ENCODE measurements at places on chromosomes 7 and 10. TPM values are rescaled to one million over a fixed set of nuclear protein-coding genes. Genes with fewer than 3 reads are reported as not detected.

Gene COBL
- total RNA-seq = 60.6 TPM

GRCh38 chr10:77284797-77285196 is 352.8 kb downstream of the KCNMA1 start:
- no peaks in the 10 kb centered on the region for H3K4me1 ChIP-seq
- no peak overlapping the region for H3K4me3 ChIP-seq
- H3K27me3 ChIP-seq = peaks cover 3% of the 10 kb centered on the region
- no peak for DNase-seq

DNA sequence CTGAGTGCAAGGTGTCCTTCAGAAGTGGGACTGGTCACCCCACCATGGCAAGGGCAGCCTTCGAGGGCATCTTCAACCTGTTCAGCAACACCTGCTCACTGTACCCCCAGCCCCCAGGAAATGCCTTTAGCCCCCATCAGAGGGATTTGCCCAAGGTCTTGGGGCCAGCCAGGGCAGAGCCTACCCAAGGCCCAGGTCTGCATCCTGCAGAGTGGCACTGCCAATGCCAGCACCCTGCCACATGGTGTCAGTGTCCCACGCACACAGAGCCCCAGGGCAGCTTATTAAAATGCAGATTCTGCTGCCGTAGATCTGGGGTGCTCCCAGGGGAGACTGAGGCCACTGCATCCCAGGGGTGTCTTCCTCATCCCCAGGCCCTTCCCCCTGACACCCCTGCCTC is 106.2 kb upstream of the KCTD7 start:
- H3K36me3 ChIP-seq = no peaks in the 10 kb centered on the region
- no peak for DNase-seq
- H3K27ac ChIP-seq = no peak overlapping the region
- H3K27me3 ChIP-seq = no peaks in the 10 kb centered on the region

- H3K4me3 ChIP-seq = no peak overlapping the region
- no peaks in the 10 kb centered on the region for H3K4me1 ChIP-seq
- no peak for DNase-seq
- no peaks in the 10 kb centered on the region for H3K27me3 ChIP-seq
- H3K27ac ChIP-seq = no peak overlapping the region
Measured at GRCh38 chr7:75849573-75849972, 29.3 kb upstream of the RHBDD2 start.

Gene WNT16
- 0.18 TPM for total RNA-seq

GRCh38 chr10:97498841-97499560 is at the start of gene UBTD1:
Gene UBTD1 (plus strand): TSS chr10:97498924. CDS start chr10:97499204, 280 bp downstream.
- H3K27ac ChIP-seq = peak within 1 kb of the TSS; percentile 96
- DNase-seq = peak; percentile 60
- peaks cover 2% of the 10 kb centered on the region for H3K27me3 ChIP-seq
- H3K4me1 ChIP-seq = peaks cover 22% of the 10 kb centered on the region
- H3K36me3 ChIP-seq = peaks cover 2% of the 10 kb centered on the region
- H3K4me3 ChIP-seq = peak within 1 kb of the TSS; percentile 77

Gene OR2A7
- 0.44 TPM for total RNA-seq

DNA sequence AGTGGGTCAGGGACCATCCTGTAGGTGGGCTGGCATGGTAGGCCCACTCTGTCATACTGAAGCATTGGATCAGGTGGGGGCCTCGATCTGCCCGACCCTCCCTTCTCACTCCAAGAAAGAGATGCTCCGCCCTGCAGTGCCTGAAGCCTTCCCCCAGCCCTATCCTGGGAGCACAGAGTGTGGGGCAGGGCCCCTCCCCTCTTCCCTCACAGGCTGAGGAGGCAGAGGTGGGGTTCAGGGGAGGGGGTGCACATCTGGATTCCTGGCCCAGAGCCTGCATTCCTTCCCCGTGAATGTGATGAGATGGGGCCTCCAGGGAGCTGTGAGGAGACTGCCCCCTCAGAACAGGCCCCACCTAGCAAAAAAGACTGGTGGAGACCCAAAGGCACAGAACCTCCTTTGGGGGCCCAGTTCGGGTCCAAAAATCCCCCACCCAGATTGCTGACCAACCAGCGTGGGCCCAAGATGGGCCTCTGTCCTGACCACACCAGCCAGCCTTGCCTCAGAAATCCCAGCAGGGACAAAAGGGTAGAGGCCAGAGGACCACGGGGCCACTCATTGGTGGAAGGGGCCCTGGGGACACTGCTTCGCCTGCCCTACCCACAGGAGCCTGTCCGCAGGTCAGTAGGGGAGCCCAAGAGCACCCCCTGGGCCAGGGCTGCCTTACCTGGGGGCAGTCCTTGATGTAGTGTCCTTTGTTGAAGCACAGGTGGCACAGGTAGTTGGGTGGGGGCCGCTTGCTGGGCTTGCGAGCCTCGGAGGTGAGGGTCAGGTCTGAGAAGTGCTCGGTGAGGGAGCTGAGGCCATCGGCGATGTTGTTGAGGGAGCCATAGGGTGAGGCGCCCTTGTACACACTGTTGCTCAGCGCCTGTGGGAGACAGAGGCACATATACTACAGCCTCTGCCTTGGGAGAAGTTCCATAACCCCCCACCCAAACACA is 13.3 kb downstream of the ZCCHC24 start:
- peak; percentile 88 for DNase-seq
- H3K27me3 ChIP-seq = no peaks in the 10 kb centered on the region

Gene PLCE1
- total RNA-seq = 31.7 TPM

Gene PHYHIPL
- total RNA-seq = 0.31 TPM

GRCh38 chr10:76302961-76303630 is 871.7 kb downstream of the LRMDA start:
- H3K27me3 ChIP-seq = no peaks in the 10 kb centered on the region
- DNase-seq = peak; percentile 66
- no peak overlapping the region for H3K27ac ChIP-seq
- peaks cover 12% of the 10 kb centered on the region for H3K4me1 ChIP-seq
- H3K4me3 ChIP-seq = no peak overlapping the region

Gene HABP2
- 0.04 TPM for total RNA-seq

Gene NRCAM
- 17.5 TPM for total RNA-seq

Gene MLXIPL
- 0.13 TPM for total RNA-seq

- no peak overlapping the region for H3K27ac ChIP-seq
- no peak for DNase-seq
- H3K27me3 ChIP-seq = no peaks in the 10 kb centered on the region
- peaks cover 4% of the 10 kb centered on the region for H3K4me1 ChIP-seq
- no peak overlapping the region for H3K4me3 ChIP-seq
Measured at GRCh38 chr7:79459381-79459780, 5.9 kb upstream of the MAGI2 start.

Gene MEOX2
- 58.7 TPM for total RNA-seq

GRCh38 chr10:70582793-70583668 is 19.5 kb downstream of the PRF1 start:
- peaks cover 41% of the 10 kb centered on the region for H3K4me1 ChIP-seq
- H3K36me3 ChIP-seq = no peaks in the 10 kb centered on the region
- H3K27ac ChIP-seq = peak overlapping the region; percentile 1
- no peak overlapping the region for H3K4me3 ChIP-seq
- no peaks in the 10 kb centered on the region for H3K27me3 ChIP-seq

DNA sequence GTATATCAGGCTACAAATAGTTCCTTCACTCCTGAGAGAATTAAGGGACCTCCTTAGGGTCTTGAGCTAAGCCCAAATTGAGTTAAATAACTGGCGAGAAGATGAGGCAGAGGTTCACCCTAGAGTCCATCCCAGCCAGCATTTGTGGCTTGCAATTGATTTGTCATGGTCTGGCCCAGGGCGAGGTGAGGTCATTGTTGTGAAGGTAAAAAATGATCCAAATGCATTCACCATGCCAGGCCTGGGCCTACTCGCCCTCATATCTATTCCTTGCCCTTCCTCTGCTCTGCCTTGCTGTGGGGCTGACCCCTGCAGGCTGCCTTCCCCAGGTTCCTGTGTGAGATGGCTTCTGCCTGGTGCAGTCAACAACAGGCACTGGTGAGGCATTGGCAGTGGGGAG is 207.2 kb downstream of the ZNF365 start:
- H3K4me3 ChIP-seq = no peak overlapping the region
- no peaks in the 10 kb centered on the region for H3K36me3 ChIP-seq
- H3K27ac ChIP-seq = no peak overlapping the region
- no peaks in the 10 kb centered on the region for H3K27me3 ChIP-seq

Gene NME8
- 0.22 TPM for total RNA-seq

Gene ZNF467
- 3.0 TPM for total RNA-seq

Gene C10orf67
- total RNA-seq = 0.04 TPM
